ENCODE measurements at places on chromosomes 3 and 15.

GRCh38 chr15:29107971-29108645 is 161.5 kb downstream of the NSMCE3 start:
- no peak for DNase-seq

- DNase-seq, result no peak
Measured at GRCh38 chr15:35013370-35013769, 25.3 kb upstream of the ZNF770 start.

GRCh38 chr3:71564361-71564760 is 19.2 kb downstream of the FOXP1 start:
- DNase-seq, result no peak

GRCh38 chr3:7841451-7841850 is 660.2 kb upstream of the LMCD1 start:
- no peak for DNase-seq

DNA sequence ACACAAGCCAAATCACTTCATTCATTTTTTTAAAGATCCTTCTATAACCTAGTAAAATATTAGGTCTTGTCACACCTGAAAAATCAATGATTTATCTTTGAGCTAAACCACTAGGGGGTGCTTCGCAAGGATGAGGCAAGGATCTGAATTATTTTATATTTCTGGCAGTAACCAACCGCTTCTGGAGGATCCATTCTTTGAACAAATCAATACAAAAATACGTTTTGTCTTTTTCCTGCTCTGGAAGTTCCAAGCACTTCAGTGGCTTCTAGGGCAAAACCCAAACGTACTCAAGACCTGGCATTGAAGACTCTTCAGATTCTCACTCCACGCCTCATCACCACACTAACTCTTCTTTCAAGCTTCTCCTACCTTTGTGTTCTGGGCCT is 486 bp downstream of the LSG1 start:
- DNase-seq, result no peak

- no peak for DNase-seq
Measured at GRCh38 chr3:72655131-72655551, 193.1 kb downstream of the SHQ1 start.

GRCh38 chr3:107740992-107741896 is 218.5 kb downstream of the BBX start:
- DNase-seq, result no peak

- DNase-seq, result no peak
Measured at GRCh38 chr3:37859908-37860199, 1.8 kb upstream of the CTDSPL start.

DNA sequence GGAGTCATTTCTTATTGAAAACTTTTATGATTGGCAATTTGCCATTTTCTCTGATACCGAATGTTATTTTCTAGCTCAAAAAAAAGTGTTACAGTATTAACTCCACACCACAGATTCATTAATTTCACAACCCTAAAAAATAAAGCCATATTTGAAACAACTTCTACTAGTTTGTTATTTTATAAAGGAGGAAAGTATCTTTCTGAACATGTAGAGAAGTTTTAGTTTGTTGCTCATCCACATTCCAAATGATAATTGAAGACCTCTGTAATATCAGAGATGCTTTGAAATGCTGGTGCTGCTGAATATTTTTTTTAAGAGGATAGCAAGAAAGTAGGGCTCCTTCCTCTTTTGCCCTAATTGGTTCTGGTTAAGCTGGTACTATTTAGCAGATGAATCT is 1.9 kb downstream of the VGLL3 start:
- no peak for DNase-seq

DNA sequence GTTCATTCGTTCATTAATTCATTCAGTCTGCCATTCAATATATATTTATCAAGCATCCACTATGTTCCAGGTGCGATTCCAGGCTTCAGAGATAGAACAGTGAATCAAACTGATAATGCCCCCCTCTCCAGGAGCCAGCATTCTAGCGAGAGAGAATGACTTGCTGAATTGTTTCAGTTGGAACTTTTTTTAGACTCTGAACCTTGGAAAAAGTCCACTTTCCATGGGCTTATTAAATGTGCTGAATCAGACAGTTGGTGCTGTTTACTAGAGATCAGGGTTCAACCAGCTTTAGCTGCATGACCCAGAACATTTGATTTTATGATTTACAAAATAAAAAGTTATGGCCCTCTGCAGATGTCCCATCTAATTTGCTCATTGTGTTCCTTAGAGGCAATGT is 213.2 kb downstream of the THSD4 start:
- DNase-seq, result no peak

GRCh38 chr15:31345606-31346366 is 19.2 kb downstream of the KLF13 start:
- DNase-seq, result no peak

- no peak for DNase-seq
Measured at GRCh38 chr15:25903024-25903581, 40.0 kb upstream of the ATP10A start.

GRCh38 chr15:30921781-30922479 is 18.2 kb downstream of the FAN1 start:
- DNase-seq, result no peak

DNA sequence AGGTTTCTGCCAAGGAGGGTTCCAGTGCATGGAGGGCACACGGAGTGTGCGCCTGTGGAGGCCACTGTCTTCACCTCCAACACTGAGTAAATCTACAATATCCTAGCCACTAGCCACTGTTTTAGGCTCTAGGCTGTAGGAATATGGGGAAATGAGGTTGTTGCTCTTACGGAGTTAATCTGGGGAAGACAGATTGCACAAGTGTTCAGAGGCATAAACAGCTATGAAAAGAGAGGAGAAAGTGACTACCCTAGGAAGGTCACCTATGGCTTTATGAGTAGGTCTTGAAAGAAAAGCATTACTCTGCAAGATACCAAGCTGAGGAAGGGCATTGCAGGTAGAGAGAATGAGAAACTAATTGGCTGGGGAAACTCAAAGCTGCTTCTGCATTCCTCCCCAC is 85.7 kb downstream of the CYP19A1 start:
- no peak for DNase-seq

GRCh38 chr3:137852391-137852830 is 88.3 kb downstream of the SOX14 start:
- no peak for DNase-seq

DNA sequence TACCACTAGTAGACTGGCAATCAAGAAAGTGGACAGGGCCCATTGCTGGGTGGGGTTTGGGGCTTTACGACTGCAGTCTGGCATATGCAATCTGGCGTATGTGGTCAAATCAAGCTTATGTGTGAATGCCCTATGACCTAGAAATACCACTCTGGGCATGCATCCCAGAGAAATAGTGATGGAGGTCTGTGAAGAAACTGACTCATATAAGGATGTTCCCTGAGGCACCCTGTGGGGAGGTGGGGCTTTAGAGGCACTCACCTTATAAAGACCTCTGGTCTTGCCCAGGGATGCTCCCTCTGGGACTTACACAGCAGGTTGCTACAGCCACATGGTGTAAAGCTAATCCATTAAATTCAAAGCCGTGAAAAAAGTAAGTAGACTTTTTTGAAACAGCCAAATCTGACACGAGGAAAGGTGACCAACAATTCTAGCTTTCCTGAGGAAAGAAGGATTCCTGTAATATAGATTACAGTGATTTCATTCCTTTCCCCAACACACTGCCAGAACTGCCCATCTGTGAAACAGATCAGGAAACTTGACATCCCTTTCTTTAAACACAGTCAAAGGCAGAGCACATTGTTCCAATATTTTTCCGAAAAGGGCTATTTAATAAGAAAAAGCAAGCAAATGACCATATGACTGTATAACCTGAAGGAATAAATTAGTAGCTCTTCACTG is 13.6 kb downstream of the RARRES1 start:
- DNase-seq, result no peak

Measured in cortex of kidney (tissue), 1 donor.